Stimulated activated CD8-positive, alpha-beta memory T cell treated with anti-CD3 and anti-CD28 coated beads, Interleukin-4, amount 100 ng/mL, for 1 hour (primary cell): ENCODE measurements at places on chromosomes 13 and 19.

- DNase-seq, result peak; percentile 57
Measured at GRCh38 chr19:58346961-58347929, 6.0 kb downstream of the A1BG start.

GRCh38 chr13:24865163-24865953 is 101.4 kb downstream of the RNF17 start:
- DNase-seq, result no peak

- DNase-seq, result peak; percentile 36
Measured at GRCh38 chr19:3360421-3361383, 5.7 kb upstream of the NFIC start.

GRCh38 chr19:40228346-40228745 is 1.9 kb upstream of the CCNP start:
- DNase-seq, result no peak

DNA sequence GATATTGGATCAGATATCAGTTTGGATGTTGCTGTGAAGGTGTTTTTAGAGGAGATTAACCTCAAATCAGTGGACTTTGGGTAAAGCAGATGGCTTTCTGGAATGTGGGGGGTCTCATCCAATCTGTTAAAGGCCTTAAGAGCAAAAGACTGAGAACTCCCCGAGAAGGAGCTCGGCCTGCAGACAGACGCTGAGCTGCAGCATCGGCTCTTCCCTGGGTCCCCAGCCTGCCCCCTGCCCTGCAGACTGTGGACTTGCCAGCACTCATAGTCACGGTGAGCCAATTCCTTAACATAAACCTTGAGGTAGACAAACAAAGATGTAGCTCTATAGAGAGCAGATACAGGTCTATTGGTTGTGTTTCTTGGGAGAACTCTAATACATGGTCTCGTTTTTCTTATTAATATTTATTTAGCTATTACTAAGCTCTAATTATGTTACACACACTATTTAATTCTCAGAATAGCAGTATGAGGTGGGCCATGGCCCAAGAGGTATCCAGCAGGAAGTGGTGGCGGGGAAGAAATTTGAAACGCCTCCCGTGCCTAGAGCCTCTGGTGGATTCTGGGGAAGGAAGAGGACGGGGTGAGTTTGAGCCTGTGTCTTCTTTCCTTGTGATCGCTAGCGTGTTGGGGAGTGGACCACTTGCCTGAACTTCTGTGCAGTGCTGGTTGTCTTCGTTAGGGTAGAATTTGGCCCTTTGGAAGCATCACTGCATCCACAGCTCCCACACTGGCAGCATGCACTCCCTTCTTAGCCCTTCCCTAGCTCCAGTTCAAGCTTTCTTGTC is 305.3 kb downstream of the TEX29 start:
- no peak for DNase-seq

DNA sequence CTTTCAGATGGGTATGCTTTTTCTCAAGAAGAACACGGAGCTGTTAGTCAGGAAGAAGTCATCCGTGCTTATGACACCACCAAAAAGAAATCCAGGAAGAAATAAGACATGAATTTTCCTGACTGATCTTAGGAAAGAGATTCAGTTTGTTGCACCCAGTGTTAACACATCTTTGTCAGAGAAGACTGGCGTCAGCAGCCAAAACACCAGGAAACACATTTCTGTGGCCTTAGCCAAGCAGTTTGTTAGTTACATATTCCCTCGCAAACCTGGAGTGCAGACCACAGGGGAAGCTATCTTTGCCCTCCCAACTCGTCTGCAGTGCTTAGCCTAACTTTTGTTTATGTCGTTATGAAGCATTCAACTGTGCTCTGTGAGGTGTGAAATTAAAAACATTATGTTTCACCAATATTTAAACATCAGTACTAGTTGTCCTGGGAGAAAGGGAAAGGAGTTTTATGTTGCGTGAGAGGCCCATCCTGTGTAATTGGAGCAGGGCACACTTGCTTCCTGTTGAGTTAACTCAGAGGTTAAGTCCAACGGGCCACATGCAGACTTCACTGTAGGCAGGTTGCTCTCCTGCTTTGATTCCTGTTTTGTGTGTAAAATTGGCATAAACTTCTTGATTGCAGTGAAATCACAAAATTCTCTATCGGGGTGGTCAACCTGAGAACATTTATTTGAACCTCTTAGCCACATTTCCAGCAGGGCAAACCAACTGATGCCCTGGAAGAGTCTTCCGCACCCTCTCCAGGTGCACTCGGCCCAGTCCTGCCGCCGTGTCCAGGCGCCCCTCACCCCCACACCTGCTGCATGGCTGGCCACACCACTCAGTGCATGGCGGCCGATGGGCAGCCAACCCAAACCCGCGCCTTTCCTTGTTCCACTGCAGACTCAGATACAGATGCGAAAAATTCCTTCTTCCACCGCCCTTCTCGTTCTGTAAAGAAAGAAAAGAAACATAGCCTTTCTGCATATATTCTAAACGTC is 31.6 kb downstream of the SHISA2 start:
- no peak for DNase-seq

DNA sequence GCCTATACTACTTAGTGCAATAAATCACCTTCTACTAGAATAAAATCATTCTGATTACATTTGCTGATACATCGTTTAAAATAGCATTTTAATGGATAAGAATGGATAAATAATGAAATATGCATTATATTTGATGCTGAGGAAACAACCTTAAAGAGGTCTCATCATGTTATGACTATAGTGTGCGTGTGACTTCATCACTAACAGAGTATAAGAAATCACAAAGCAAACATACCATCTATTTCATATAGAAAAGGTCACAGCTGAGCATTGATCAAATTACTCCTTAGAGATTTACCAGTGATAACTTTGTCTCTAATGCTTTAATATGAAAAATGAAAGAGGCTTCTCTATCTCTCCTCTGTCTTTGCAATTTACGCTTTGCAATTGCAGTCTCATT is 1620.3 kb upstream of the SLC10A2 start:
- no peak for DNase-seq

DNA sequence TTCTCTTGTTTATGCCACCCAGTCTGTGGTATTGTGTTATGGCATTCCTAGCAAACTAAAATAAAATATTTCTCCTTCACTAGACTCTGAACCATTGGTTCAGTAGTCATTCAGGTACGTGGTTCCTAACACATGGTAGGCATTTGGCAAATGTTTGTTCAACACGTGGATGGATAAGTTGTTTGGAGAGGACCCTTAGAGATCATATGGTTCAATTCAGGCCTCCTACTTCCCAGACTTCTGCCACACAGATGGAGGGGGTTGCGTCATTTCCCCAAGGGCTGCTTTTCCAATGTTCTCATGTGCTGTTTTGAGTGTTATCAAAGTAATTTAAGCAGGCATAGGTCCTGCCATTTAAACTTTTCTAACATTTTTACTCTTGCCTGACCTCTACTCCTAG is 6.7 kb downstream of the CXCL17 start:
- no peak for DNase-seq

- no peak for DNase-seq
Measured at GRCh38 chr13:113591750-113592149, 7.2 kb downstream of the TFDP1 start.

GRCh38 chr13:77544758-77545338 is 9.3 kb downstream of the SCEL start:
- DNase-seq, result no peak

DNA sequence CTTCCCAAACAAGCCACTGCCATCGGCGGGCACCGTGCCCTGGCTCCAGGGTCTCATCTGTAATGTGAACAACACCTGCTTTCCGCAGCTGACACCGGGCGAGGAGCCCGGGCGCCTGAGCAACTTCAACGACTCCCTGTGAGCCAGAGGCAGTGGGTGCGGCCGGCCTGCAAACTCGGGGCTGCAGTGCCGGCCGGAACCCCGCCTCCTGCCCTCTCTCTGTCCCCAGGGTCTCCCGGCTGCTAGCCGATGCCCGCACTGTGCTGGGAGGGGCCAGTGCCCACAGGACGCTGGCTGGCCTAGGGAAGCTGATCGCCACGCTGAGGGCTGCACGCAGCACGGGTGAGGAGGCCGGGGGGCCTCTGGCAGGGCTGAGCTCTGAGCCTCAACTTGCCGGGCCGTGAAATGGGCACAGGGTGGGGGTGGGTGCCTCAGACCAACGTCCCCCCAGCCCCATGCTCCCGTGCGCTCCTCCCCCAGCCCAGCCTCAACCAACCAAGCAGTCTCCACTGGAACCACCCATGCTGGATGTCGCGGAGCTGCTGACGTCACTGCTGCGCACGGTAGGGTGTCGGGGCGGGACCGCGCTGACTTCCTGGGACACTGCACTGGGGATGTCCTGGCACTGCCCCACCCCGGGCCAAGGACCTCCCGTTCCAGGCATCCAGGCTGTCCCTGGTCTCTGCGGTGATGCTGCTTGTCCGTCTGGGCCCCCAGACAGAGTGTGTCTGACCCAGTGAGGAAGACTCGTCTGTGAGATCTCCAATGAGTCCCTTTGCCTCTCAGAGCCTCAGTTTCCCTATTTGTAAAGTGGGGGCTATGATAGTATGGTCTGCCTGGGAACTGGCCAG is 2.2 kb downstream of the ABCA7 start:
- DNase-seq, result no peak

DNA sequence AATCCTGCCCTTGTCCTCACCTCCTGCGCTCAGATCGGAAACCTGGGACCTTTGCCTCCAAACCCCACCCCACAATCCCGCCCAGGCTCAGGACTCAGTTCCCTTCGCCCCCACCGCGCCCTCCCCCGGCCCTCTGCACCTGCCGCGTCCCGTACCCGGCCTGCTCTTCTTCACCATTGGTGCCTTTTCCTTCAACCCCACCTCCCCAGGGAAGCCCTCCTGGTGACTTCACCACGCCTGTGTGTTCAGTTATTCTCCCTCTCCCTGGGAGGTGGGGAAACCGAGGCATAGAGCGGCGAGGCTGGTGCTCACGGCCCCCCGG is 19.3 kb upstream of the TCF3 start:
- no peak for DNase-seq

GRCh38 chr13:74838096-74838495 is 643.9 kb downstream of the TBC1D4 start:
- no peak for DNase-seq

GRCh38 chr13:87234981-87235380 is 436.2 kb upstream of the SLITRK5 start:
- no peak for DNase-seq

- DNase-seq, result no peak
Measured at GRCh38 chr19:21130097-21130775, 11.6 kb upstream of the ZNF431 start.

- DNase-seq, result no peak
Measured at GRCh38 chr19:7545300-7545699, 9.8 kb downstream of the PNPLA6 start.

GRCh38 chr13:98972627-98973026 is 5.2 kb downstream of the DOCK9 start:
- DNase-seq, result no peak

DNA sequence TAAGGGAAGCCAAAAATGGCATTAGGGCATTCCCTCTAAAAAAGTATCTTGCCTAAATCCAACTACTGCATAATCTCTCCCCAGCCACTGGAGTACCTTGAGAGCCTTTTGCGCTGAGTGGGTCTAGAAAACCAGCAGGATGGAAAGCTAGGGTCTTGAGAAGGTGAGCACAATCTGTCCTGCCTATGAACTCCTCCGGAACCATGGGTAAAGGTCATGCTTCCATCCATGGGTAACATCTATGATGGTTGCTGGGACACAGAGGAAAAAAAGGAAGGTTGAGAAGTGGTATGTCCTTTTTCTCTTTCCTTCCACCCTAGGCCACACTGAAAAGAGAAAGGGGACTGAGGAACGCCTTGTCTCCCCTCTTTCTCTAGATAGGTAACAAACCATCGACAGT is 52.4 kb downstream of the ZNF676 start:
- no peak for DNase-seq

GRCh38 chr19:52734893-52735661 is at the start of gene ZNF611:
Gene ZNF611, minus strand, starts transcription at chr19:52735044. Its CDS starts 19,150 bp downstream, at chr19:52715894.
- peak; percentile 99 for DNase-seq

- no peak for DNase-seq
Measured at GRCh38 chr13:102873653-102874052, 27.8 kb downstream of the ERCC5 start.

GRCh38 chr13:25807562-25807961 is 244.3 kb downstream of the SHISA2 start:
- no peak for DNase-seq

DNA sequence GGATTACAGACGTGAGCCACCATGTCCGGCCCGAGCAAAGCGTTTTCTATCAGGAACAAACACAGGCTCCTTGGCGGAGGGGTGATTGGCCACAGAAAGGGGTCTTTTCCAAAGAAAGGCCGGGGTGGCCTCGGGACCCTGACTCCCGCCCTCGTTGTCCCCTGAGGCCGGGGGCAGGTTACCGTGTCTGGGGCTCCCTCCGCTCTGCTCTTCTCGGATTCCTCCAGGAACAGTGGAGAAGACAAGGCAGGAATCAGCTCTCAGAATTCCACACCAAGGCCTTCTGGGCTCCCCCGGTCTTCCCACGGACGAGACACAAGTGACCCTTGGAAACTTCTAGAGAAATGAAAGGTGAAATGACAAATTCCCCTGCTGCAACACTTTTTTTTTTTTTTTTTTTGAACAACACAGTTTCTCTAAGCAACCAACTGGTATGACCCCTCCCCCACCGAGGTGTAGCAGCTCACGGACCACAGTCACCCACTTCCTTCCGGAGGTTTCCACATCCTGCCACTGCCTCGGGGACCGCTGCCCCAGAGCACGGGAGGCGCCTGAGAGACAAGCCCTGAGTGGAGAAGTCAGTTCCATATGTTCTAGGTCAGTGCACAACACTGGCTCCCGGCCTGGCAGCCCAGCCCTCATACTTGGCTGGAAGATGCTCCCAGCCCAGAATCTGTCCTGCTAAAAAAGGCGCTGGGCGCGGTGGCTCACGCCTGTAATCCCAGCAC is 11.0 kb downstream of the MOB3A start:
- DNase-seq, result peak; percentile 92

DNA sequence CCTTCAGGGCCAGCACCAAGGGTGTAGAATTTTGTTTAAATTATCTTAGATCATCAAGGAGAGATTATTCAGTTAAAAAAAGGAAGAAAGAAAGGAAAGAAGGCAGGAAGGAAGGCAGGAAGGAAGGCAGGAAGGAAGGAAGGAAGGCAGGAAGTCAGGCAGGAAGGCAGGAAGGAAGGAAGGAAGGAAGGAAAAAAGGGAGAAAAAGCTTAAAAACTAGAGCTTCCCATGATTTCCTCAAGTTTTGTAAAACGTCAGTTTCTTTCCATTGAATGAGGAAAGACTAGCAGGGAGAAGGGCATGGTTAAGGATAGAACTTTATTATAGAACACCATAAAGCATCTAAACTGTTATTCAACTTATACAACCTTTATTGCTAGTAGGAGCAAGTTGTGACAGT is 2672.0 kb upstream of the PCDH20 start:
- no peak for DNase-seq

DNA sequence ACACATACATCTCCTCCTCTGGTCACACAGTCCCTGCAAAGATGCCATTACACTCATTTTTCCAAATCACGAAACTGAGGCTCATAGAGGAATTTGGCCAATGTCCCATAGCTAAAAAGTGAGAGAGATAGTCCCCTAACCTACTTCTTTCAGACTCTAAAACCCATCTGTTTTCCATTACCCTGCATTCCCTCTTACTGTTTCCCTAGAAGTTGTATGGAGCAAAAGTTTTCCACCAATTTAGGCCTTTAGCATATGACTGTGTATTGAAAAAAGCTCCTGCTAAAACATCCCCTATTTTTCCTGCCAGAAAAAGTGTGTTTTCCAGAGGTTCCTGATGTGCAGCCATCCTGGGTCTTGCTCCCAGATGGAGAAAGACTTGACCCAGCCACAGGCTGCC is 16.3 kb downstream of the SERP2 start:
- no peak for DNase-seq
